ENCODE measurements at places on chromosomes 5 and 9. TPM values are rescaled to one million over a fixed set of nuclear protein-coding genes. Genes with fewer than 3 reads are reported as not detected.

GRCh38 chr5:79143684-79144379 is 32.2 kb downstream of the BHMT start:
- no peaks in the 10 kb centered on the region for H3K36me3 ChIP-seq
- H3K4me3 ChIP-seq = no peak overlapping the region
- no peak overlapping the region for H3K27ac ChIP-seq
- no peaks in the 10 kb centered on the region for H3K4me1 ChIP-seq

DNA sequence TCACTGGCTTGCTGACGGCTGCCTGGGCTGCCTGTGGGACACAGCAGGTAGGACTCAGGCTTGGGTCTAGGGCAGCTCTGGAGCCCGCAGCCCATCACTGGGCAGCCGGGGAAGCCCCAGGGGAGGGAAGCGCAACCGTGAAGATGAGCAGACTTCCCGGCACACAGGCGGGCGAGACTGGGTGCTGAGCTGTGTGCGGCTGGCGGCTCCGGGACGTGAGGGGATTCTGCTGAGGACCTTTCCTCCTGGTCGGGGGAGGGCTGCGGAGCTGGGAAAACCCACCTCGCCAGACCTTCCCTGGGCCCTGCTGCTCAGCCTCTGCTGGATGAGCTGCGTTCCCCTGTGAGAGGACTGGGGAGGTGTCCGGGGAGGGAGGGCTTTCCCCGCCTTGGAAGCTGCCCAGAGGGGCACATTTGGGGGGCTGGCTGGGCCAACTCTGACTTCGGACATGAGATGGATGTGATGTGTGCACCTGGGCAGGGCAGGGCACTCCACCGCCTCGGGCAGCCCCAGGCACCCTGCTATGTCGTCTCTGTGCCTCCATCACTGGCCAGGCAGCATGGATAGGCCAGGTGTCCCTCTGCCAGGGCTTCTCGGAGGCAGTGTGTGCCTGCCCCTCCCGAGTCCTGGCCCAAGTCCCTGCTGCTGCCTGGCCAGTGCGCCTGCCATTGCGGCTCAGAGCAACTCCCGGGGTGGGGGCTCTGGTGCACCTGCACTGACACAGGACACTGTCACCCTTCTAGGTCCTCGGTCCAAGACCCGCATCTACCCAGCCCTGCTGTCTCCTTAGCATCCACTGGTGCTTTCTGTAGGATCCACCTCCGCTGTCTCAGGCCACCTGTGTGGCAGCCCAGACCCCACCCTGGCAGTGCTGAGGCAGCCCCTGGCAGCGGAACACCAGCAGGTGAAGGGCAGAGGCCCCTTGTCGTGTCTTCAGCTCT is 66.4 kb downstream of the COL5A1 start:
- H3K27ac ChIP-seq = no peak overlapping the region
- H3K4me3 ChIP-seq = no peak overlapping the region
- no peaks in the 10 kb centered on the region for H3K36me3 ChIP-seq
- H3K27me3 ChIP-seq = no peaks in the 10 kb centered on the region

GRCh38 chr5:156396063-156396829 is 69.3 kb downstream of the SGCD start:
- H3K36me3 ChIP-seq = no peaks in the 10 kb centered on the region
- DNase-seq = no peak
- H3K4me3 ChIP-seq = no peak overlapping the region
- no peaks in the 10 kb centered on the region for H3K27me3 ChIP-seq

DNA sequence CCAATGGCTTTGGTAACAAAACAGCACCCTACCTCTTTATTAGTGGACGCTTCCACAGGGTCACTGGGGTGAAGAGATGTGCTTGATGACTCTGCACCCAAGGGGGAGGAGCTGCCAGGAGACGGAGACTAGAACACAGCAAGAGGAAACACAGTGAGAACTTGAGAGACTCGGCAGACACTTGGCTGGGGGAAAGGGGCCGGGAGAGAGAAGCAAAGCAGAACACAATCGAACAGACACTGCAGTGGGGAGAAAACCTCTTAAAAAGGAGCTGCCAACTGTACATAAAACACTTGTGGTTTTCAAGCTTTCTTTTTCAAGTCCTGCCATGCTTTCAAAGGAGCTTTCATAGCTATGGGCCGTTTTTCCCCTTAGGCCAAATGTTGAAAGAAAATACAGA is 151.0 kb downstream of the ENTREP1 start:
- DNase-seq = no peak
- no peak overlapping the region for H3K4me3 ChIP-seq
- peaks cover 12% of the 10 kb centered on the region for H3K4me1 ChIP-seq
- H3K27me3 ChIP-seq = peaks cover 20% of the 10 kb centered on the region
- H3K27ac ChIP-seq = no peak overlapping the region

DNA sequence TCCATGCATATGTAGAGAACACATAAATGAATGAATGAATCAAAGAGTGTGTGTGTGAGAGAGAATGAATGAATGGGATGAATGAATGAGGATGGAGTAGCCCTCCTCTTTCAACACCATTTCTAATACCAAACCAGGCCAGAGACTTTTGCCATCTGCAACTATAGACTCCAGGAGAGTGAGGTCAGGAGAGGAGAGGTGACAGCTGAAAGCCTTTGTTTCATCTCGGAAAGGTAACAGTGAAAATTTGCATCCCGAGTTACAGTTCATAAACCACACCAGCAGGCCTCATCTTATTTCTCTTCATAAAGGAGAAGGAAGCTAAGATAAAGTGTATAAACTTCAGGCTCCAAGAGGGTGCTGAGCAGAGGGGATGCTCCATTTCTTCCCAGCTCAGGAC is 255.3 kb upstream of the KLF4 start:
- H3K4me3 ChIP-seq = no peak overlapping the region
- no peak overlapping the region for H3K27ac ChIP-seq
- H3K4me1 ChIP-seq = no peaks in the 10 kb centered on the region
- no peak for DNase-seq

DNA sequence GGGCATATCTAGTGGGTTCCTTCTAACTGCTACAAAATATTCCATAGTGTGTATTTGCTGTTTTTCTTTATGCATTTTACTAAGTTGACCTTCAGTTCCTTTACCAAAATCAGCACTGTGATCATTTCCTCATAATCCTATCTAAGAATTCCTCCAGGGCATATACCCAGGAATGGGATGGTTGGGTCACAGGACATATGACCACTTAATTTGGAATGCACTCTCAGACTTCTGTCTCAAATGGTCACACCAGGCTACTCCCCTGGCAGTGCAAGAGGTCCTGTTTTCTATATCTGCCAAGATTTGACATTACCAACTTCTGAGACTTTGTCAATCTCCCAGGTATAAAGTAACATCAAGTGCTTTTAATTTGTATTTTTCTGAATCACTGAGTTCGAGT is 63.9 kb downstream of the ADAMTS12 start:
- H3K4me1 ChIP-seq = no peaks in the 10 kb centered on the region
- H3K4me3 ChIP-seq = no peak overlapping the region
- H3K27me3 ChIP-seq = peaks cover 14% of the 10 kb centered on the region
- DNase-seq = no peak

GRCh38 chr9:4292781-4293180 is 7.1 kb downstream of the GLIS3 start:
- peaks cover 69% of the 10 kb centered on the region for H3K27me3 ChIP-seq
- H3K4me1 ChIP-seq = peaks cover 7% of the 10 kb centered on the region
- no peak for DNase-seq
- H3K27ac ChIP-seq = no peak overlapping the region

DNA sequence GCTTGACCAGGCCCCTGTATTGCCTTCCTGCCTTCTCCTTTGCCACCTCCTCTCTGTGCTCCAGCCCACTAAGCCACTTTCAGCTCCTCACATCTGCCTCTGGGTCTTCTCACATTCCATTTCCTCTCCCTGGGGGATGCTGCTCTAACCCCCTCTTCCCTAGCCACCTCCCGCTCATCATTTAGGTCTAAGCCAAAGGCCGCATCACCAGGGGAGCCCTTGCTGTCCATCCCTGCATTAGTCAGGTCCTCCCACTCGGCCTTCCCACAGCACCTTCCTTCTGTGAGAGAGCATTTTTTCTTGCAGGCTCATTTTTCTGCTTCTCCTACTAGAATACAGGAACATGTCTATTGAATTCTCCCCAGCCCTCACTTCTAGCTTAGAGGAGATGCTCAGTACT is 72.6 kb upstream of the GALNT10 start:
- no peaks in the 10 kb centered on the region for H3K4me1 ChIP-seq
- H3K36me3 ChIP-seq = no peaks in the 10 kb centered on the region
- H3K4me3 ChIP-seq = no peak overlapping the region
- no peak overlapping the region for H3K27ac ChIP-seq
- peaks cover 8% of the 10 kb centered on the region for H3K27me3 ChIP-seq

DNA sequence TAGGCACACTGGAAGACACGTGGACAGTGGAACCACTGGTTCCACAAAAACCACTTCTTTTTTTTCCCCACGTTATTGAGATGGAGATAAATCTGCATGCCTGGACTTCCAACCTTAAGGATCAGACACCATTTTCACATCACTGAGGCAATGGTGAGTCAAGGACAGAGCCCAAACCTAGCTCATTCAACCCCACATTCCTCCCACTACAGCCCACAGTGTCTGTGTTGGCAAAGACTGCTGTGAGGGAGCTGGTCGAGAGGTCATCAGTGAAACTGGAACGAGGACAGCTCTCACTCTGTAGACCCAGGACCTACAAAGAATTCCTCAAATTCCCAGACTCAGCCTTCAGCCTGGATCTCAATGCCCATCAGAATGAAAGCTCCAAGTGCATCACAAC is 74.8 kb downstream of the ABCA1 start:
- no peak overlapping the region for H3K27ac ChIP-seq
- DNase-seq = no peak
- peaks cover 4% of the 10 kb centered on the region for H3K27me3 ChIP-seq
- no peaks in the 10 kb centered on the region for H3K4me1 ChIP-seq
- no peaks in the 10 kb centered on the region for H3K36me3 ChIP-seq

- peaks cover 21% of the 10 kb centered on the region for H3K4me1 ChIP-seq
- peaks cover 14% of the 10 kb centered on the region for H3K27me3 ChIP-seq
- DNase-seq = no peak
Observed at GRCh38 chr5:132774896-132775295, 2.1 kb downstream of the SEPTIN8 start.

GRCh38 chr5:101102506-101102905 is 199.4 kb upstream of the ST8SIA4 start:
- no peaks in the 10 kb centered on the region for H3K36me3 ChIP-seq
- no peaks in the 10 kb centered on the region for H3K4me1 ChIP-seq
- no peak for DNase-seq
- H3K27ac ChIP-seq = no peak overlapping the region
- H3K4me3 ChIP-seq = no peak overlapping the region

DNA sequence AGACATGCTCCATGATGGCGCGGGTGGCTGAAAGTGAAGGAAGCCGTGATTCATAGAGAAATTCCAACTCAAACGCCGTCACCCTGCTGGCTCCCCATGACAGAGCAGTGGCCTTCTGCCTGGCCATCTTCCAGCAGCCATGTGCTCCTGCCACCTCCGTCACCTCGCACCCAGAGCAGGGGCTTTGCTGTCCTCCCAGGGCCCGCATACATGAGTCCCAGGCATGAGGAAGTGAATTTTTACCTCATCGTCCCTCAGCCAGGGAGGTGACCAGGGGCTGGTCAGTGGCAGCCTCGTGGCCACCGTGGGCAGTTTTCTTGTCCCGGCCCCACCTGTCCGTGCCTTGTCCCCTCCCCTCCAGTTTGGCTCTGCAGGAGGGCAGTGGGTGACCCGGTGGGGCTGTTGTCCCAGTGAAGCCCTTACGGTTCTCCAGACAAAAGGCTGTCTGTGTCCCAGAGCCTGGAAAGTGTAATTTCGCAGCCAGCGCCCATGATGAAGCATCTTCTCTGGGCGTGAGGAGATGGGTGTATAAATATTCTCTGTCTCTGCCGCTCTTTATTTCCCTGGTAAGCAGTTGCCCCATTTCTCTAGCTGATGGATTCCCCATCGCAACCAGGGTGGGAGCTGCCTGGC is 124.0 kb upstream of the LMX1B start:
- no peak for DNase-seq
- peaks cover 2% of the 10 kb centered on the region for H3K36me3 ChIP-seq
- H3K27ac ChIP-seq = peak overlapping the region; percentile 2
- no peak overlapping the region for H3K4me3 ChIP-seq
- H3K4me1 ChIP-seq = peaks cover 16% of the 10 kb centered on the region

GRCh38 chr5:7638456-7638855 is 212.5 kb downstream of the CFAP90 start:
- no peaks in the 10 kb centered on the region for H3K4me1 ChIP-seq
- DNase-seq = no peak
- H3K36me3 ChIP-seq = no peaks in the 10 kb centered on the region
- no peak overlapping the region for H3K4me3 ChIP-seq

DNA sequence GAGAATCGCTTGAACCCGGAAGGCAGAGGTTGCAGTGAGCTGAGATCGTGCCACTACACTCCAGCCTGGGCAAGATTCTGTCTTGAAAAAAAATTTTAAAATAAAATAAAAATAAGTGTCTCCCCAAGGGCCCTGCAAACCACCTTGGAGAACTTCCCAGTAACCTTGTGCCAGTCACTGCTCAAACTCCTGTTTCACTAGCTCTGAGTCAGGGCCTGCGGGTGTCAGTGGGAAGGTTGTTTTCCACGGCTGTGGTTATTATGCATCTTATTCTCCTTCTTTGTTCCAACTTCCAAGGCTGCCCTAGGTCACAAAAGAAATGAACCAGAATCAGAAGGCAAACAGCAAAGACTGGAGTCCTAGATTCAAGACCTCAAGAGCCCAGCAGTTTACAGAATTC is 246.7 kb downstream of the ADAMTSL1 start:
- H3K36me3 ChIP-seq = no peaks in the 10 kb centered on the region
- H3K27me3 ChIP-seq = no peaks in the 10 kb centered on the region
- no peak overlapping the region for H3K4me3 ChIP-seq
- no peak overlapping the region for H3K27ac ChIP-seq

- H3K4me3 ChIP-seq = no peak overlapping the region
- peaks cover 19% of the 10 kb centered on the region for H3K4me1 ChIP-seq
- H3K36me3 ChIP-seq = no peaks in the 10 kb centered on the region
- no peak overlapping the region for H3K27ac ChIP-seq
- peaks cover 30% of the 10 kb centered on the region for H3K27me3 ChIP-seq
Observed at GRCh38 chr5:56688402-56688801, 126.9 kb upstream of the MAP3K1 start.

IFNA8 gene
- not detected for total RNA-seq

NR5A1 gene
- total RNA-seq = not detected

SNAPC3 gene
- 27.4 TPM for total RNA-seq

Measured in activated CD8-positive, alpha-beta memory T cell treated with anti-CD3 and anti-CD28 coated beads, Interleukin-2, amount 10 ng/mL, durations not matched to agents 7 days and 5 days (primary cell).